ENCODE measurements at places on chromosomes 4 and X.

DNA sequence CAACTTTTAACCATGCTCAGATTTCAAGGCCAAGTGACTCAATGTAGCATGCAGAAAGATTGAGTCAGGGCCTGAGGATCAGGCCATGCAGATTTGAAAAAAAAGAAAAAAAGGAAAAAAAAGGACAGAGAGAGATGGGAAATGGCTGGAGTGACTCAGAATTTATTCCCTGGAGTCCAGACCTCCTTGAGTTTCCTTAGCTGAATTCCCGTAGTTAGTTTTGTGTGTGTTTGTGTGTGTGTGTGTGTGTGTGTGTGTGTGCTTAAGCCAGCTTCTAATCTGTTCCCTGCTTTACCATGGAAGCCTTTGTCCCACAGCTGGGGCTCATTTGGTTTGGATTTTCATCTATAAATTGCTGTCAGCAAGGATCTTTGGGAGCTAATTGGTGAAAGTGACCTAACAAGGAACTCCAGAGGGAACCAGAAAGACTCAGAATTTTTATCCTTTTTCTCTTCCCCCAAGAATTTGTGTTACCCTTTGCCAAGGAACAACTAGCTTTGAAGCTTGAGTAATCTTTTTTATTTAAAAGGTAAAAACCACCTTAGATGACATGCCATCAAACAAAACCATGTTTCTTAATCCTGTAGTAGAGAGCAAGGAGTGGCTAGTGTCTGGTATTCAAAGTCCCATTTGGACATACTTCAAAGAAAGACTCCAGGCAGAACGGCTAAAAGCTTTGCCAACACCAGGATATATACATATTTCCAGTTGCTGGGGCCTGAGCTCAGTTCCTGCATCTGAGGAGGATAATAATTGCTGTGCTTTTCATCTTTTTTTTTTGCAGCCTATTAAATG lies 109.0 kb upstream of the DDIT4L start:
- no peak for DNase-seq

DNA sequence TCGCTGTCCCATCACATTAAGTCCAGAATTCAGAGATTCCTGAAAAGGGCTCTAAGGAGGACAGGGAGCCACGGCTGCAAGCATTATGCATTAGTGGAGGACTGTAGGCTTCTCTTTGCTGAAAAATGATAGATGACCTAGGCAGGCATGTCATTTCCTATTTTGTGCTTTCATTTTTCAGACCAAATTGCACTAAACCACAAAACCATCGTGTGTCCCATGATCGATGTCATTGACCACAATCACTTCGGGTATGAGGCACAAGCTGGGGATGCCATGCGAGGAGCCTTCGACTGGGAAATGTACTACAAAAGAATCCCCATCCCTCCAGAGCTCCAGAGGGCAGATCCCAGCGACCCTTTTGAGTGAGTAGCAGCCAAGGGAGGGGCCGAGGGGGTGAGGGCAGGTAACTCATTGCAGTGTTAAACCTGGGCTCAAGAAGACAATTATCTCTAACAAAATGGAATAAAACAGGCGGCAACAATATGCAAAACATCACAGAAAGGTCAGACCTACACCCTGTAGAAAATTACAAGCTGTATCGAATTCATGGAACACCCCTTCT lies 355.2 kb upstream of the GALNT7 start:
- no peak for DNase-seq

GRCh38 chr4:186593587-186593973 lies 38.2 kb upstream of the MTNR1A start:
- no peak for DNase-seq

DNA sequence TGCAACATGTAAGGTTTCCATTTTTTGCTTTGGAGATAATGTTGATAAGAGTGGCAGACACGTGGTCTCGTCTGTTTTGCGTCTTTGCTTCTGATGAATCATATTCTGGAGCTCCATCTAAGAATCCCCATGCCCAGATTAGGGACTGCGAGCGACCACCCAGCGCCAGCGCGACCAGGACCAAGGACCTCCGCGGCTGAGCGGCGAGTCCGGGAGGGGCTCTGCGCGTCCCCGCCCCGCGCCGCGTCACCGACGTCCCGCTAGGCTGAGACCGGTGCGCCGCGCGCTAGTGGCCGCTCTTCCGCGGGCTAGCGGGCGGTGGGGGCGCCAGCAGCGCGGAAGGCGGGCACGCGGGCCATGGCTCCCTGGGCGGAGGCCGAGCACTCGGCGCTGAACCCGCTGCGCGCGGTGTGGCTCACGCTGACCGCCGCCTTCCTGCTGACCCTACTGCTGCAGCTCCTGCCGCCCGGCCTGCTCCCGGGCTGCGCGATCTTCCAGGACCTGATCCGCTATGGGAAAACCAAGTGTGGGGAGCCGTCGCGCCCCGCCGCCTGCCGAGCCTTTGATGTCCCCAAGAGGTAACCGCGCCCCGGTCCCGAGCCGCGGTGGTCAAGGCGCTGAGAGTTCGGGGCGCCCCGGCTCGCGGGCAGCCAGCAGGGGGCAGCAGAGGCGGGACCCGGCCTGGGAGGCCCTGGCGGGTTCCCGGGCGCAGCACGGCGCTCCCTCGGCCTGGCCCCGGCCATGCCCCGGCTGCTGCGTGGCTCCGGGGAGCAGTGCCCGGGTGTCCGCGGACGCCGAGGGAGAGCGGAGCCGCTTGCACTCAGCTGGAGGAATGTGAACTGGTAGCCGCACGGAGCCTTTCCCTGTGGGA lies at the start of gene SRD5A3:
SRD5A3 (plus strand) TSS at position 263 of the 871 bp plus-strand sequence; CDS start at position 358, 95 bp downstream.
- peak; percentile 87 for DNase-seq

Data from OCI-LY7 (cell line).